ENCODE measurements at places on chromosomes 7 and 10.
A peak's percentile ranks its signal among the peaks of the same experiment; 100 is the strongest.

DNA sequence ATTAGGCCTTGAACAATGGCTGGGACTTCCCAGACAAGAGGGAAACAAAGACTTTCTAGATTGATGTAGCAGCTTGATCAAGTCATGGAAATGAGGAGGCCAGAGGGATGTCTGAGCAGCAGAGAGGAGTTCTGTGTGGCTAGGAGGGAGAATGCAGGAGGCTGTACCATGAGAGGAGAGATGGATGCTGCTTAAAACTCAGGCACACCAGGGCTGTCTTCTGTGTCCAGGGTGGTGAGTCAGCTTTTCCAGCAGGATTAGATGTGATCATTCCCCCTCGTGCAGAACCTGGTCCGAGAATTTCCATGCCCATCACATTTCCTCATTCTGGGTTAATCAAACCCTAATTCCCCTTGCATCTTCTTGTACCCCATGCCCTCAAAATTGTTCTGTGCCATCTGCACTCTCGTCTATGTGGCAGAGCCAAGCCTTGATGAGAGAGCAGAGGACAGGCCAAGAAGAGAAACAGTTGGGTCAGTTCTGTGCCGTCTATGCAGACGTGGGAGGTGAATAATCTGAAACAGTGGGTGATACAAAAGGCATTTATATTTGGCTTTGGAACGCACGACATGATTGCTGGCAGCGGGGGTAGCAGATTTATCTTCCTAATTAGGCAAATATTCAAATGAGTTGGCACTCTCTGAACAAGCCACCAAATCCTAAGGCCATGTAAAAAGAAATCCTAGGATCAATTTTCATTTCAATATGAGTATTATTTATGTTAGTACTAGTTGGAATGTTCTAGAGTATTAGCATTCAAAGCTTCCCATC, 160.7 kb downstream of the TMEM178B start:
- no peak for DNase-seq

DNA sequence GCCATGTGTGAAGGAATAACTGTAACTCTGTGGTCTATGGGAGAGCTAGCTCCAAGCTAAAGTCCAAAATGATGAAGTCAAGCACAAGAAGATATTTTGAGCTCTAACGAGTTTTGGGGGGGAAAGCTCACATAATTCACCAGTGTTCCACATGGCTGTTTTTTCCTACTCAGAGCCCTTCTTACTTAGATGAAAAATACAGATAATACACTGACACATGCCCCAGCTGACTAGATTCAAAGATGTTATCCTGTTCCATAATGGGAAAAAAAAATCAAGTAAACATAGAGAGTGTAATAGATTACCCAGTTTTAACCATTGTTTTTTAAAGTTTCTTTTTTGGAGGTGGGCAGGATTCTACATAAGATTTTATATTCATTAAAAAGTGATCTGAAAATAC, 86.6 kb downstream of the PRLHR start:
- DNase-seq = no peak

- no peak for DNase-seq
Measured at GRCh38 chr7:128188396-128189230, 52.5 kb upstream of the LEP start.

DNA sequence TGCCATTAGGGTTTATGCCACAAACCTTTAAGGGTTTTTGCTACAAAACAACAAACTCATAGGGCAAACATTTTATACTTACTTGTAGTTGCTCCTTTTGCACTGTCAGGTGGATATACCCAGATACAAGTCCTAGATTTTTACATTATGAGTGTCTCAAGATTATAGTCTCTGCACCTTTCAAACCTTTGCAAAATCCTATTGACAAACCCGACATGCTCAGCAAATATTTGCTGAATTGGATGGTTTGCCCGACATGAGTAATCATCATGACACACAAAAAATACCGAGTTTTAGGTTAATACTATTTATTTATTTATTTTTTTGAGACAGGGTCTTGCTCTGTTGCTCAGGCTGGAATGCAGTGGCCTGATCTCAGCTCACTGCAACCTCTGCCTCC, 117.3 kb downstream of the SLC25A13 start:
- no peak for DNase-seq

- DNase-seq = no peak
Measured at GRCh38 chr10:110002801-110003523, 4.8 kb upstream of the ADD3 start.

DNA sequence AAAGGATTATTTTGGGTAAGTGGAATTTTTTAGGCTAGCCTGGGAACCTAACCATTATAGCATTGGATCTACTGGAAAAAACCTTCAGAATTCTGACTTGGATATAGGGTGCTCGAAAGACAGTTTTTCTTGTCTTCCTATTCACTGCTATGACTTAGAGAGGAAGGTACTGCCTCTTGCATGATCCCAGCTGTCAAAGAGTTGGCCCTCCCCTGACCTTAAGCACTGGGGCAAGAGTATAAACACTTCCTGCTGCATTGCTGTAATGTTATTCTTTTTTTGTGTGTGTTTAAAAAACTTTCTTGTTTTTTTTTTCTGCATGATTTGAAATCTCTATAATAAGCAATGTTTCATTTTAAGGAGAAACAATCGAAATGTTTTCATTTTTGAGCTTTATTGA, 113.0 kb downstream of the LRMDA start:
- no peak for DNase-seq

- DNase-seq = no peak
Measured at GRCh38 chr7:84811362-84811761, 375.5 kb downstream of the SEMA3D start.

DNA sequence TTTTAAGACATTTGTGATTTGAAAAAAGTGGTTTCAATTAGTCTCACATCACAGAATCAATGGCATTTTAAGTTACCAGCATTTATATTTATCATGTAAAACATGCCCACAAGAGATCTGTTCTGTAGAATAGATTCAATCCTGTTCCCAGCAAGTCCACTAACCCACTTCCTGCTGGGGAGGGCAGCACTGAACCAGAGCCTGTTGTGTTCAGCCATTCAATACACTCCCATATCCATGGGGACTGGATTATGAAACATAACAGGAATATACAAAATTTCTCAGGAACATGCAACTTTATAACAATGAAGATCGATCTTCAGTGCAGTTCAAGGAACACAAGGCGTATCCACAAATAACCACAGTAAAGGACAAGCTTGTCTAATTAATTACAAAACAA, 24.4 kb upstream of the ANK3 start:
- no peak for DNase-seq

DNA sequence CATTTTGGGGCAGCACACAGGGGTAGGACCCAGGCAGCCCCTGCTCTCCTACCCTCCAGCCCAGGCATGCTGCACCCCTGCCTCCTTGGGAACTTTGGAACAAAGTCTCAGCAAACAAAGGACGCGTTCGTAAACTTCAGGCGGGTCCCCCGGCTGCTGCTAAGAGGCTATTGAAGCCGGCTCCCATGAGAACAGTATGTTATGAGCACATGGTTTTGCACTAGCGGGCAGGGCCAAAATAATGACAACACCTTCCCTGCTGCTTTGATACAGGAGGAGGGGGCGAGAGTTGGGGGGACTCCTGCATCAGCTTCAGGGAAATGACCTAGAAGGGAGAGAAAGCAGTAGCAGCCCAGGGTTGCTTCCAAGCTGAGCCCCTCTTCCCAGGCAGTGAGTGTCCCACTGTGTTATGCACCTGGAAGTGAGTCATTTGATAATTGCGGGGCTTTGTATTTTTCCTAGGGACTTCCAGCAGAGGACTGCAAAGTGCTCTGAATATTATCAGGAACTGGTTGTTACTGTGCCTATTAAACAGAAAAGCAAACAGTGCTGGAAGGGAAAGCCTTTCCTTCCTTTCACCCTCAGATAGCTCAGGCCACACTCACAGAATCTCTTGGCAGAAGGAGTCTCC, 6.9 kb downstream of the ITPRIP start:
- no peak for DNase-seq

- no peak for DNase-seq
Measured at GRCh38 chr10:93465806-93466675, 16.1 kb downstream of the MYOF start.

- DNase-seq = no peak
Measured at GRCh38 chr10:112335868-112336265, 38.0 kb upstream of the ACSL5 start.

- DNase-seq = no peak
Measured at GRCh38 chr10:1159131-1160061, 103.2 kb downstream of the WDR37 start.

- no peak for DNase-seq
Measured at GRCh38 chr10:103645141-103646054, 151.9 kb downstream of the NEURL1 start.

GRCh38 chr7:122262246-122262645, 42.3 kb downstream of the FEZF1 start:
- DNase-seq = no peak

- no peak for DNase-seq
Measured at GRCh38 chr7:95536656-95537311, 51.0 kb downstream of the ASB4 start.

GRCh38 chr7:78777829-78778228, 675.6 kb downstream of the MAGI2 start:
- DNase-seq = no peak

GRCh38 chr10:122186816-122187810, 84.0 kb upstream of the BTBD16 start:
- DNase-seq = no peak

DNA sequence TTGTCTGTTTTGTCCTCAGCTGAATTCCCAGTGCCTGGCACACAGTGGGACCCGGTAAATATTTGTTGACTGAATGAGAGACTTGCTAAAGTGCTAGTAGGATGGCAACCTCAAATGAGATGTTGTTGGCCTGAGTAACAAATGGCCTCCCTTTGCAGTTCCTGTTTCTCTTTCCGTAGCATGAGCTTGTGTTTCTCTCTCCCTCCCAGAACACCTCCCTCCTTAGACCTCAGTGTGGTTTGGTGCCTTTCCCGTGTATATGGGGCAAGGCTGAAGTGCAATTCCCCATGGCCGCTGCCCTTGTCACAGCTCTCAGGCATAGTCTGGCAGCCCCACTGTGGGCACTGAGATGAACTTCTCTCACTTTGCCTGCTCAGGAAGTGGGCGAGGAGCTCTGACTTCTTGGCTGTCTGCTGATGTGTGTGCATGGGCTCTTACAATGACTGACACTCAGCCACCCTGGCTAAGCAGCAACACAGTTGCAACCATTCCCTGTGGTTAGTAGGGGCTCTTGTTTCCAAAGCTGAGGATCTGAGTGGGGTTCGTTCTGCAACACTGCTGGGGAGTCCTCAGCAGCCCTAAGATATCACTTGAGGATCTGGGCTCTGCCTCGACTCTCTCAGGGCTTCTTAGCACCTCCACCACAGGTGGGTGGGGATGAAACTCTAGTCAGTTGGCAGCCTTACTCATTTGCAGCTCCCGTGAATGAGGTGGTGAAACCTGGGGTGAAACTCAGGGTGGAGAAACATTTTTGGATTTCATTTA, 136.1 kb downstream of the ICA1 start:
- peak; percentile 63 for DNase-seq

DNA sequence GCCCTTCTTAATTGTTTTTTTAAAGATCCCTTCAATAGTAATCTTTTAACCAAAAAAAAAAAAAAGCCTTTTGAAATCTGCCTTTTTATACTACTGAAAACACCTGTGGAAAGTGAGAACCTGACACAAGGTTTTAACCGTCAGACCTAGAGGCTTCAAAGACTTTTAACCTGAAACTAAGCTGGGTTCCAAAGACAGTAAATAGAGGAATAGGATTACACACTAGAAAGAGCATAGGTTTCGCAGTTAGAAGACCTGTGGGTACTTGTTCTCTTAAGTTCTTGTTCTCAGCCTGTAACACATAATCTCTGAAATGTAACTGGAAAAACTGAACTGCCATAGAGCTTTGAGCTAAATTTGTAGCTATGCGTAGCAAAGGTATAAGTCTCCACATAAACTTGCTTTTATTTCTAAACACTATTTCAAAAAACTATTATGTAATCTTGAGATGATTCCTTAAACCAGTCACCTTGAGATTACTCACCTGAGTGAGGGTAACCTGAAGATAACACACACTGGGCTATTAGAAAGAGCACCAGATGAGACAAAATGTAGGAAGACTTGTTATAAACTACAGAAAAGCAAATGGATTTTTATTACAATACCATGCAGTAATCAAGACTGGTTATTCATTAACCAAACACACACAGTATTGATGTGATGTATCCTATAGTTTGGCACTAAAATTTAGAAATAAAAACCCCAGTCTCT, 196.6 kb upstream of the FRMD4A start:
- DNase-seq = no peak

DNA sequence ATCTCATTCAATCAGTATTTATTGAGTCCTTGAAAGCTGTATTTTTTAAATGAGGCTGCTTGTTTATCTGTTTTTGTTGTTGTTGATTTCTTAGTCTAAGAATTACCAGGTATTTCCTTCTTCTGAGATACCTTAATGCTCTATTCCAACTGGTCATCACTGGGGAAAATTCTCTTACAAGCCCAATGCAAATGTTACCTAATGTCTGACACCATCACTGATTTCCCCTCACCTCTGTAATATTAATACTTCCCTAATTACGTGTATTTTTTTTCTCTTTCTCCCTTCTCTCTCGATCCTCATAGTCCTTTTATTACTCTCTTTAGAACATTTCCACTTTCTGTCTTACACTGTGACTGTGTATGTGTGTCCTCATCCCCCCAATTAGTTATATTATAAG, 13.9 kb downstream of the HDAC9 start:
- no peak for DNase-seq

GRCh38 chr10:120553911-120554310, 96.9 kb downstream of the PLPP4 start:
- no peak for DNase-seq

DNA sequence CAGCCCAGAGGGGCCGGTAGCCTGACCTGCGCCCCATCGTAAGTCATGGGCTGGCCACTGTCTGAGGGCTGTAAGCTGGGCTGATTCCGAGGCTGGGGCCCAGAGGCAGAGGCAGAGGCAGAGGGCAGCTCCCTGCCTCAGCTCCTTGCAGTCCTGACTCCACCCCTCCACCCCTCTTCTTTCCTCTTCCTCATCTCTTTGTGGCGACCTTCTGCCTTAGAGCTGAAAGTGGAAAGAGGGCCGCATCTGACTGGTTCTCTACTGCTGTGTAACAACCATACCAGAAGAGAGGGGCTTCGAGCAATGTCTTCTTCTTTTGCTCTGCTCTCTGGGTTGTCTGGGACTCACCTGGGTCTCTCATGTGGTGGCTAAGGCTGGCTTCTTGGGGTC, 179.1 kb downstream of the RPS24 start:
- DNase-seq = no peak

GRCh38 chr10:75029420-75029819, 82.0 kb upstream of the SAMD8 start:
- DNase-seq = no peak

- DNase-seq = no peak
Measured at GRCh38 chr10:61140765-61141392, 196.9 kb upstream of the RHOBTB1 start.

GRCh38 chr7:110909117-110909516, 181.8 kb upstream of the LRRN3 start:
- no peak for DNase-seq
